Kidney epithelial cell (primary cell): ENCODE measurements at places on chromosomes 11 and 22. TPM values are rescaled to one million over a fixed set of nuclear protein-coding genes. Genes with fewer than 3 reads are reported as not detected.
A peak's percentile ranks its signal among the peaks of the same experiment; 100 is the strongest.

The CRKL gene
- 47.7 and 51.1 TPM in 2 replicates for total RNA-seq

The SUSD2 gene
- 0.17 and 0.62 TPM in 2 replicates for total RNA-seq

The LGALS1 gene
- total RNA-seq, result 500 and 806 TPM in 2 replicates

The YPEL1 gene
- total RNA-seq, result 2.8 and 4.9 TPM in 2 replicates

DNA sequence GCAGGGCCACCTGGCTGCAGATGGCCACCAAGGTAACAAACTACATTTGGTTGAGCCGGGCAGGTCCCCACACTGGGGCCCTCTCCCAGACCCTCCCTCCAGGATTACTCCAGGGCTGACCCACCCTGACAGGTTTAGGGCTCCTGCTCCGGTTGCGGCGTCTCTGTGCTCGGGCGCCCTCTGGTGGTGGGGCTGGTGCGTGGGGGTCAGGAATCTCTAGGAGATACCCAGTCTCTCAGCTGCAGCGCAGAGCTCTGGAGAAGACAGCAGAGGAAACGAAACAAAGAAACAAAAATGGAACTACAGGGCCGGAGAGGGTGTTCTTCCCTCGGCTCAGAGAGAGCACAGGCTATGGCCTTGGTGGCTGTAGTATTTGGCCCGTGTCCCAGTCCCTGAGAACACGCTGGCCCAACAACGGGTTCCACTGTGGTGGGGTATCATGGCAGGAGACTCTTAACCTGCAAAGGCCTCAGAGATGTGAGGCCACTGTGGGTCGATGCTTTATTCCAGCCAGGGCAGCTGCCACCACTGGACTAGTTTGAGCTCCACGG lies 2.4 kb downstream of the C11orf96 start:
- no peak for DNase-seq

GRCh38 chr11:6844356-6844755 lies 1.1 kb upstream of the OR10A5 start:
- no peak for DNase-seq

DNA sequence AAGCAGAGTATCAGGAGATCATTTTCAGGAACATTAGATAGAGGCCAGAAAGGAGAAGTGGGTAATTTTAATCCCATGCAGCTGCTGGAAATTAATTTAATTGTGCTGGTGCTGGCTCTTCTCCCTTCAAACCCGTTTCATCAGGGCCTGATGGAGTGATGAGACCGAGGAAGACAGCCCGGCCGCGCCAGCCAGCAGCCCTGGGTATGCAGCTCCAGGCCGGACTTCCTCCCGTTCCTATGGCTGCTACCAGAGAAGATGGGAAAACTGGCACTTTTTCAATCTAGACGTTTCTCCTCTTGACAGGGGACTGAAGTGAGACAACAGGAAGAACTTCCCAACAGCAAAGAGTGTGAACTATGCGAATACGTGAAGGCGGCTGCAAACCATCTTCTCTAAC lies 24.6 kb upstream of the ZBTB16 start:
- DNase-seq, result no peak

DNA sequence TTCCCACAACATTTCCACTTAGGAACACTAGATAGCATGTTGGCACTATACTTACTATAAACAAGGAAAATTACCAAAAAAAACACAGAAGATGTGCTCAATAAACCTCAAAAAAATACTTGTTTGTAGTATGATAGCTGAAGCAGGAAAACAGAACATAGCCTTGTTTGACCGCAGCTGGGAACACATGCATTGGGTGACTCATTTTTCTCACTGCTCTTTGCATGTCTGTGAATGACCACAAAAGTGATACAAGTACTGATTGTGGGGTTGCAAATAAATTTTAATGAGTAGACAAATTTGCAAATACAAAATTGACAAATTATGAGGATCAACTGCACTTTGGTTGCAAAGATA lies 22.8 kb upstream of the GUCY1A2 start:
- DNase-seq, result peak; percentile 62

- no peak for DNase-seq
These were observed 65.2 kb downstream of the ARFGAP3 start for GRCh38 chr22:42791721-42792452.

- peak; percentile 98 for DNase-seq
These were observed 10.1 kb downstream of the C11orf91 start for GRCh38 chr11:33690290-33691065.

DNA sequence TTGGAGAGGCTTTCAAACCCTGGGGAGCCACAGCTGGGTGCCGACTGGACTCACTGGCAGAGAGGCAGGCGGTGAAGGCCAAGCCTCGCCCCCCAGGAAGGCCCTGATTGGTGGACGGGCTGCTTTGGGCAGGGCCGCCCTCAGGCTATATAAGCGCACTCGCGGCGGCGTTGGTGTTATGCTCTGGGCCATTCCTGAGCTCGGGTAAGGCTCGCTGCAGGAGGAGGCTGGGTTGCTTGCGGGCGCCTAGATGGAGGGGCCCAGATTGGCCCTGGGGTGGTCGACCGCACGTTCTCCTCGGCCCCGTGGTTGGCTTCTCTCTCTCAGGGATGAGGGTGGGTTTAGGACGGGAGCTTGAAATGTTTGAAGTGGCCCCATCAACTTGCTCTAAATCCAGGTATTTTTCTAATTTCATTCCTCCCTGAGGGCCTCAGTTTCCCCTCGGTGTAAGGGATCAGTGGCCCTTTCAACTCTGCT lies at the start of gene SPDYC:
TSS of gene SPDYC (plus strand) at position 176 of the 477 bp plus-strand sequence. CDS start 1,125 bp downstream, outside the sequence.
- no peak for DNase-seq
